ENCODE measurements at places on chromosomes 7 and 10. TPM values are rescaled to one million over a fixed set of nuclear protein-coding genes. Genes with fewer than 3 reads are reported as not detected.

DNA sequence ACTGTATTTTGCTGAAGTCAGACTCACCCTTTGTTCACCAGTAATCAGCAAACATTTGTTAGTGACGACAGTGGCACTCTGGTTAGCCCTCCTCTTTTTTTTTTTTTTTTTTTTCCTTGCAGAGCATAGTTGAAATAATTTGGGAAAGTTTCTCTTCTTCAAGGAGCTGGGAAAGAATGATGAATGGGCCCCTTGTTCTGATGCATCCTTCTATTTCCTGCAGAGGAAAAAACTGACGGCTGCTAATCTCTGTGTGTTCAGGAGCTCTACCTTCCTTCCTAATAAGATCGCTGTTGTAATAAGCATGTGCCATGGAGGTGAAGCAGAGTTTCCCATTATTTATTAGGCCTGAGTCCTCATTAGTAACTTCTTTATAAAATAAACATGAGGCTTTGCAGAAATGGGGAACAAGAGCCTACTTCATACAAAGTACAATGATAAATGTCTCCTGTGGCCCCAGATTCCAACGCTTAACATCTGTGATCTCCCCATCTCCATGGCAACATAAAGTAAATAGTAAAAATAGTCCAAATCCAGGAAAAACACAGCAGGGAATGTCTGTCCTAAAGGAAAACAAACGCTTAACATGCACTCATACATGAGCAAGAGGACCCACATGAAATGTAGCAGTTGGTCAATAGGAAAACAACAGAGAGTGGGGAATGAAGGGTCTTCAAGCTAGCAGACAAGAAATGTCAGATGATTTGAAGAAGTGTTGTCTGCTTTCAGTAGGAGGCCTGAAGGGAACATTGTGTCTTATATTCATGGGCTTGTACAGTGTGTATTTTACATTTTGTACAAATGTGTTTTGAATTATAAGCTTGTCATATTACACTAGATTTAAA, 59.1 kb upstream of the CALD1 start:
- no peak overlapping the region for H3K4me3 ChIP-seq
- H3K27ac ChIP-seq, result peak overlapping the region; percentile 75
- H3K27me3 ChIP-seq, result no peaks in the 10 kb centered on the region
- H3K36me3 ChIP-seq, result no peaks in the 10 kb centered on the region
- peaks cover 17% of the 10 kb centered on the region for H3K4me1 ChIP-seq

DNA sequence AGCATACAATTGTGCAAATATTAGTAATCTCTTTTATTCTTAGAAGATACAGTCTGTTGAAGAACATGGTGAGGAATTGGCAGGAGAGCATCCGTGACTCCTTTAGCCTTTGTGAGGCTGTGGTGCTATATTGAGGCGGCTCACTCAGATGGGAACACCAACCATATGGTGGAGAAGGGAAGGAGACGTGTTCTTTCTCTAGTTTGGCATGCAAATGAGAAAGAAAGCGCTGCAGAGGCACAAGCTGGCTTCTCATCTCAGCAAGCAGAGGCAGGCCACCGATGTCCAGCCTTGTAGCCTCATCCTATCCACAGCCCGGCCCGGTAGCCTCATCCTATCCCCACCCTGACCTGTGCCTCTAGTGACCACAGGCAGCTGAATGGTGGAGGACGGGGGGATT, 288.3 kb downstream of the CAMK1D start:
- no peaks in the 10 kb centered on the region for H3K36me3 ChIP-seq
- H3K27ac ChIP-seq, result no peak overlapping the region
- no peak for DNase-seq
- no peak overlapping the region for H3K4me3 ChIP-seq

- no peak overlapping the region for H3K4me3 ChIP-seq
- H3K36me3 ChIP-seq, result no peaks in the 10 kb centered on the region
- DNase-seq, result peak; percentile 42
- H3K27ac ChIP-seq, result no peak overlapping the region
- H3K27me3 ChIP-seq, result no peaks in the 10 kb centered on the region
Observed at GRCh38 chr7:29040579-29040925, 82.4 kb upstream of the TRIL start.

- H3K36me3 ChIP-seq, result no peaks in the 10 kb centered on the region
- H3K27me3 ChIP-seq, result no peaks in the 10 kb centered on the region
- H3K4me3 ChIP-seq, result no peak overlapping the region
- no peak for DNase-seq
Observed at GRCh38 chr7:112116358-112116757, 89.8 kb downstream of the DOCK4 start.

DNA sequence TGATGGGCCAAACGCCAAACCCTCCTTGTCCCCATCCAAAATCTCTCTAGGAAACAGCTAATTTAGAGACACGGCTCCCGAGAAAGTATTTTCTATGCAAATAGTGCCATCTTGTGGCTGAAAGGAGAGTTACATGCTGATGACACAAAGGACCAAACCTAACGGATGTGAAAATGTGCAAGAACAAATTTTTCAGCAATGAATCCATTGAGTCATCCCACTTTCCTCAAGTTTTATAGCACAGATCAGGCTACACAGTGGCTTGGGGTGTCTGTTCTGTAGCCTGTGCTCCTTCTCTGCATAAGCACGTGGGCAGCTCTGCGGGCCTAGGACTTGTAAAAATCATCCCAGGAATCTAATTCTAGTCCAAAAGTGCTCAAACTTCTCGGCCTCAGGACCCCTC, 154.8 kb upstream of the PRR15 start:
- no peak overlapping the region for H3K4me3 ChIP-seq
- DNase-seq, result peak; percentile 40
- H3K4me1 ChIP-seq, result no peaks in the 10 kb centered on the region

GRCh38 chr10:16195178-16195769, 241.5 kb upstream of the PTER start:
- H3K27ac ChIP-seq, result no peak overlapping the region
- H3K4me3 ChIP-seq, result no peak overlapping the region
- no peaks in the 10 kb centered on the region for H3K4me1 ChIP-seq
- H3K27me3 ChIP-seq, result no peaks in the 10 kb centered on the region

DNA sequence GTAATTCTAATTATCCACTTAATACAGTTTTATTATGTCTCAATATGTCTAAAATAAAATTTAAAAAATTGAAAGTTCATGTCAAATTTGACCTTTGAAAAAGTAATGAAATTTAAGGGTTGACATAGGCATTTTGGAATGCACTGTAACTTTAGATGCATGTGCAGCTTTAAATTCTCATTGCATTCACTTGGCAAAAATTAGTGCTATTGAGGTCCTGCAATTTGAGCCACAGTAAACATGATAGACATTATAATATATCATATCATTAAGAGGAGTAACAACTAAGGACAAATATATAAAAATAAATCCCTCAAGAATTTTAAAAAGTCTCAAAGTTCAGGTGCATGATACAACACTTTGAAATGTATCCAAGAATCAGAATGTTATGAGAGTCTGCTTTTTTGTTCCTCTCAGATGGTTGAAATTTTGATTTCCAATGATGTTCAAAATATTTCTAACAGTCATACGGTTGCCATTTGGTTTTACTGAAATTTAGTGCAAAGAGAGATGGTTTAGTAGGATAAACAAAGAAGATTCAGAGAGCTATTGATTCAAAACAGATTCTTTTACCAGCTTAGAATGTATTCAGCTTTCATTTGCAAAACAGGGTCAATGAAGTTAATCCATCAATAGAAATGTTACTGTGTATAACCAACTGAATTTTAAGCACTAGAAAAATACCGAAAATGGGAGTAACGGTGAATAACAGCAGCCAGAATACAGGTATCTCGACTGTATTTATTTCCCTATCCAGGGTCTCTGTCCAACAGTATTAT, 71.8 kb downstream of the SEMA3A start:
- H3K4me3 ChIP-seq, result no peak overlapping the region
- no peak for DNase-seq
- no peaks in the 10 kb centered on the region for H3K36me3 ChIP-seq
- no peaks in the 10 kb centered on the region for H3K27me3 ChIP-seq
- H3K27ac ChIP-seq, result no peak overlapping the region

DNA sequence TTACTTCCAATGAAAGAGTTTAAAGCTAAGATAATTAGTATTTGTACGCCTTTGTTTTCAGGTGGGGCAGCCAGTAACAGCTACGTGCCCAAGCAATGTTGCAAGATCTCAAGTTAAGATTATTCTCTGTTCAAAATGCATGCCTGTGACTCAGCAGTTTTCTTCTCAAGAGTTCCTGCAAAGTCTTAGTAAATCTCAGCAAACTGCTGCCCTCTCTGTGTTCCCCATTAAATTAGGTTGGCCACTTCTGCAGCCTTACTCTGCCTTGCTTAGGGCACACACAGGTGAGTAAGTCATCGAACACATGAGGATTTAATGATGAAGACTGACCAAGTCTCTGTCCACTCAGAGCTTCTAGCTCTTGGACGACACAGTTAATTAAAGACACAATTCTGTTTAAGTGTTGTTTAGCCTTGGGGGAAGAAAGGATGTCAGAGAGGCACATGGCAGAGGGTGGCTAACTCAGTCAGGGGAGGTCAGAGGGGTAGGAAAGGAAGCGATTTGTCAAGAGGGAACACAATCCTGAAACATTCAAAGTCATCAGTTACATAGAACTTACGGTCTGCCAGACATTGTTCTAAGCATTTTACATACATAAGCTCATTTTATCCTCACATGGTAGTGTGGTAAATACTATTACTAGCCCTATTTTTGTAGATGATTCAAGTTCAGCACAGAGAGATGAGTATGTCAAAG, 20.2 kb upstream of the SLC35G1 start:
- H3K4me1 ChIP-seq, result peaks cover 10% of the 10 kb centered on the region
- peak; percentile 59 for DNase-seq
- H3K27ac ChIP-seq, result no peak overlapping the region
- peaks cover 5% of the 10 kb centered on the region for H3K27me3 ChIP-seq

GRCh38 chr10:122326385-122326784, 48.1 kb upstream of the PLEKHA1 start:
- no peak overlapping the region for H3K27ac ChIP-seq
- H3K4me1 ChIP-seq, result no peaks in the 10 kb centered on the region
- no peak for DNase-seq
- H3K27me3 ChIP-seq, result peaks cover 2% of the 10 kb centered on the region

DNA sequence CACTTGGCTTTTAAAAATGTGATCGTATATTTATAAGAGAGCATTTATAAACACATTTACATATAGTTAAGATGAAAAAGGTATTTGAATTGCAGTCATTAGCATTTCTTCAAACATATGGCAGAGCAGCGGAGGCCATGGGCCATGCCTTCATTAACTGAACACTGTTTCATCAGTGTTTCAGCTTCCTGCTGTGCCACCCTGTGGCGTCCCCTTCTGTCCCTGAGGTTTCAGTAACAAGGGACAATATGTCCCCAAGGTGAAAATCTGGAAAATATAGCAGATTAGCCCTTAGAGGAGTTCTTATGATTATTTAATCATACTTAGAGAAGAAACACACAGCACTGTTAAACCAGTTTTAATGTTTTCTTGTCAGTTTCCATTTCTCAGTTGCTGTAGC, 577.8 kb downstream of the ETV1 start:
- no peak overlapping the region for H3K27ac ChIP-seq
- no peak overlapping the region for H3K4me3 ChIP-seq
- no peak for DNase-seq

- H3K36me3 ChIP-seq, result no peaks in the 10 kb centered on the region
- no peak overlapping the region for H3K4me3 ChIP-seq
- no peaks in the 10 kb centered on the region for H3K4me1 ChIP-seq
- H3K27ac ChIP-seq, result no peak overlapping the region
Observed at GRCh38 chr10:62172465-62172864, 96.2 kb downstream of the RTKN2 start.

GRCh38 chr7:144725070-144725469, 110.8 kb downstream of the TPK1 start:
- H3K27me3 ChIP-seq, result no peaks in the 10 kb centered on the region
- no peak overlapping the region for H3K27ac ChIP-seq
- H3K36me3 ChIP-seq, result no peaks in the 10 kb centered on the region
- no peak for DNase-seq
- no peaks in the 10 kb centered on the region for H3K4me1 ChIP-seq

GRCh38 chr7:128152721-128153120, 88.4 kb upstream of the LEP start:
- no peaks in the 10 kb centered on the region for H3K4me1 ChIP-seq
- H3K27me3 ChIP-seq, result peaks cover 32% of the 10 kb centered on the region
- no peak for DNase-seq
- H3K4me3 ChIP-seq, result no peak overlapping the region
- no peak overlapping the region for H3K27ac ChIP-seq

GRCh38 chr7:93949423-93949822, 27.9 kb downstream of the GNG11 start:
- no peak overlapping the region for H3K4me3 ChIP-seq
- no peaks in the 10 kb centered on the region for H3K27me3 ChIP-seq
- H3K4me1 ChIP-seq, result no peaks in the 10 kb centered on the region
- H3K36me3 ChIP-seq, result no peaks in the 10 kb centered on the region

DNA sequence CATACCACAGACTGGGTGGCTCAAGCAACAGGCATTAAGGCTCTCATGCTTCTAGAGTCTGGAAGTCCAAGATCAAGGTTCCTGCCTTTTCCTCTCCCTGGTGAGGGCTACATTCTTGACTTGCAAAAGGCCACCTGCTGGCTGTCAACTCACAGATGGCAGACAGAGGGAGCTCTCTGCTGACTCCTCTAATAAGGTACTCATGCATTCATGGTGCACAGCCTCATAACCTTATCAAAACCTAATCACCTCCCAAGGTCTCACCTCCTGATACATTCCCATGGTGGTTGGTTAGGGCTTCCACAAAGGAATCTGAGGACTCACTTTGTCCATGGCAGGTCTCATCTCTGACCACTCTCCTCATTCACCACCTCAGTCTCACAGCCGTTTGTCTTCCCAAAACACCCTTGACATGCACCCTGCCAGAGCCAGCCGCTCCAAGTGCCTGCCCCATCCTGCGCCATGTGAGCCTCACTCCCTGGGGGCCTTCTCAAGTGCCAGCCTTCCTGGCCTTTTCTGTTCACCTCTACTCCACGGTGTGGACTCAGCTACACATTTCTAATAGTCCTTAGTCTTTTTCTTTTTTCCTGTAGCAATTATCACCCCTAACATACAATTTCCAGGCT, 400.3 kb upstream of the ADARB2 start:
- DNase-seq, result no peak
- no peak overlapping the region for H3K27ac ChIP-seq
- H3K27me3 ChIP-seq, result no peaks in the 10 kb centered on the region

DNA sequence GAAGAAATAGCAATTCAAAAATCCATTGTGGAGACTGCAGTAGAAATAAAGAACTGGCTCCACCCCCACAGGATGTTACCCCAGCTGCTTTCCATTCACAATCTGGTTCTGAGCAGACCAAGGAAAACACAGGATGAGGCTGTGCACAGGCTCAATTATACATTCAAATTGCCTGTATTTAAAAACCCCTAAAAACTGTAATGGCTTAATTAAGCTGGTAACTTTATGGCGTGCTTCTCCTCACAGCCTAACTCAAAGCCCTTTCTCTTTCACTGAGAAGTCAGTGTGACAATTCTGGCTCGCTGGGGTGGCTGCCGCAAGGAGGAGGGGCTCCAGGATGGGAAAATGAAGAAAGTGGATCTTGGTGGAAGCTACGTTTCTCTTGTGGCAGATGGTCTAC, 1191.1 kb downstream of the SORCS1 start:
- no peak overlapping the region for H3K27ac ChIP-seq
- H3K36me3 ChIP-seq, result no peaks in the 10 kb centered on the region
- H3K4me1 ChIP-seq, result no peaks in the 10 kb centered on the region
- no peak for DNase-seq

GRCh38 chr10:35308809-35309208, 27.5 kb upstream of the CCNY start:
- peaks cover 8% of the 10 kb centered on the region for H3K4me1 ChIP-seq
- H3K27me3 ChIP-seq, result no peaks in the 10 kb centered on the region
- H3K27ac ChIP-seq, result no peak overlapping the region
- no peak overlapping the region for H3K4me3 ChIP-seq

Gene APBB1IP
- not detected for total RNA-seq

Gene EIF4EBP2
- 74.0 TPM for total RNA-seq

Gene EMX2
- not detected for total RNA-seq

Gene HK1
- 95.0 TPM for total RNA-seq

Gene ARHGEF5
- 9.3 TPM for total RNA-seq

Gene RASSF4
- total RNA-seq, result 83.0 TPM

Measured in astrocyte (in vitro differentiated cells and primary cell).